NCI-H446 (cell line): ENCODE measurements at places on chromosomes 2 and 18.

GRCh38 chr2:51032751-51033330 lies 909 bp upstream of the NRXN1 start:
- no peak for DNase-seq

- no peak for DNase-seq
These were observed 1337.9 kb upstream of the CHAC2 start for GRCh38 chr2:52429740-52430139.

DNA sequence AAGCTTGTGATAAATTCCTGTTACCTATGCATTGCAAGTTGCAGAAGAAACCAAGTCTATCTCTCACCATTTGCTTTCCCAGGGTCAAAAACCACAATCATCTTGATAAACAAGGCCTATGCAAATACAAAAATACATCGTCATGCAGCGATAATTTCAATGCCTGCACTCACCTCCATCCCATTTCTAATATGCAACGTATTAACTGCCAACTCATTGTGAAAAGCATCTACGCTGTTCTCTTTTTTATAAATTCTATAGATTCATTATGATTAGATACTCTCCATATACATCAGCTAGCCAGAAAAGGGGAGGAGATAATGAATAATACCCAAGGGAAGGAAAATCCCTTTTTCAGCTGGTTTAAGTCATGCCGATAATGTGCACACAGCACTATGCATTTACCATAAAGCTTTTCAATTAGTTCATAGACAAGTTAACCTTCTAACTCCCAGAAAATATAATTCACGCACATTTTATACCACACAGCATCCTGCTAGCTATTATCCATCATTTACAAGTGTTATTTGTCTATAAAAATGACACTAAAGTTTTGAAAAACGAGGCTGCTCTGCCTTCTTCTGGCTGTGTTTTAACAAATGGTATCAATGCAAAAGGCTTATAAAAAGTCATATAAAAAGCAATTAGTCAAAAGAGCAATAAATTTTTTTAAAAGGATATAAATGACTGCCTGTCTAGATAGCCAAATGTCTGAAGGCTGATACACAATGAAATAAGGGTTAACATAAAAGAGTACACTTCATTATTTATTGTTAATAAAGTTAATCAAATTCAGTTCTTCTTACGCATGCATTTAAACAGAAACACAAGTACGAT lies 77.6 kb downstream of the AFF3 start:
- no peak for DNase-seq

DNA sequence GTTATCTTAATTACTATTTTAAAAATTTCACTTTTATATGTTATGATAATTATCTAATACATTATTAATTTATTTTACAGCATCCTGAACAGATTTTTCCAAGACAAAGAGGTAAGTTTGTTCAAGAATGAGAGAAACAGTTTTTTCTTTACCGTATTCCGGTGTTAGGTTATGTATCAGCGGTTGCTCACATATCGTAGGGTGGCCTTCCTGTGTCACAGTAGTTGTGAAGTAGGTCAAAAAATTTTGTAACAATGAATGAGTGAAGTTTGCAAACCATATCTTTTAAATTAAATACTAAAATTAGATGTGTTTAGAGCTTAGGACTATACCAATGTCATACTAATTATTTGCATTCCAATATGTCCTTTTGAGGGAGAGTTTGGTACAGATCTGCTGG lies 33.5 kb downstream of the MRPS9 start:
- no peak for DNase-seq
